ENCODE measurements at places on chromosomes 4 and X.

GRCh38 chrX:29295987-29296680 is 708.9 kb downstream of the IL1RAPL1 start:
- DNase-seq: no peak

GRCh38 chr4:168257768-168258167 is 60.8 kb downstream of the DDX60 start:
- no peak for DNase-seq

DNA sequence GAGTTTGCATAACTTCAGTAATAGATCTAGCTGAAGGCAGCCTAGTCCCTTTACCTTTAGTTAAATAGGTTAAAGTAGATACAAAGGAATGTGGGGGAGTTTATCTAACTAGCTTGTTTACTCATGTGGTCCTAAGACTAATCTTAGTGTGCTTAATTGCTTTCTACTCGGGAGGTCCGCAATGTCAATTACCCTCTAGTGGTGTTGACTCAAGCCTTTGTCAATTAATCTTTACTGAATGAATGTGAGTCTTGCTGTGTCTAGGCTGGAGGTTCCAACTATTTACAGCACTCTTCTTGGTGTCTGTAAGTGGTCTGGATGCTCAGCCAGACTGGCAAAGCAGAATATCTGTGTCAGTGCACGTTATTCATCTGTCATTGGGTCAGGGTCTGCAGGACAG is 17.9 kb upstream of the YTHDC1 start:
- DNase-seq: no peak

GRCh38 chr4:82425478-82425877 is 4.8 kb downstream of the HNRNPDL start:
- no peak for DNase-seq

DNA sequence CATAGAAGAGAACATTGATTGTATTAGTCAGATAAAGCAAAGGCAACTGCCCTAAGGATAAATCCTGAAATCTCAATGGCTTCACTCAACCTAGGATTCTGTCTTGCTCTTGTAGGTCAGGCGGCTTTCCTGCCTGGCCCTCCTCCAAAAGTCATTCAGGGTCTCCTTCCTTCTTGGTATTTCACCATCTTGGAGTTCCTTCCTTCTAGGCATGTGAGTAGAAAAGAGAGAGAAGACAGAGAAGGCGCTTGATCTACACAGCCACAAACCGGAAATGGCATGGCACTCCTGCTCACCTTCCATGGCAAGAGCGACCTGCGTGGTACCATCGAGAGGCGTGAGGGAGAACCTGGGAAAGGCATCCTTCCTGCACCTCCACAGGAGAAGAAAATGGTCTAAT is 45.3 kb upstream of the HELT start:
- DNase-seq: no peak

GRCh38 chr4:37860266-37860665 is 30.6 kb upstream of the TBC1D1 start:
- DNase-seq: no peak

DNA sequence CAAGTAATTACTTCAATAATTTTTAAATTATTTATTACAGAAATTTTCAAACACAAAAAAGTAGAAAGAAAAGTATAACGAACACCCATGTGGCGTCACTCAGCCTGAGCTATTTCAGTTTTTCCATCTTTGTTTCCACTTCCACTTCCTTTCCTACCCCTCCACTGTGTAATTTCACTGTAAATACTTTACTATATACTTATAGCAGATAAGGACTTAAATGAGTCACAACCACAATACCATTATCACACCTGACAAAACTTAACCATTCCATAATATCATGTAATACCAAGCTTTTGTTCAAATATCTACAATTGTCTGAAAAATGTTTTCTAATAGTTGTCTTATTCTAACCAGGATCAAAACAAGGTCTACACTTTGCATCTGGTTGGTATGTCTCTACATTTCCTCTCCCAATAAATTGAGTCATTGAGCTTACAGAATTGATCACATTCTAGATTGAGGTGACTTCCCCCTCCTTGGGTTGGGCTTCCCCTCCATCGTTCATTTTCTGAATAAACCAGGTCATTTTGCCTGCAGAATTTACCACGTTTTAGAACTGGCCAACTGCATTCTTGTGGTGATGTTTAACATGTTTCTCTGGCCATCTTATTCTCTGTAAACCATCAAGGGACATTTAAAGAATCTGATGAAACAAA is 48.7 kb downstream of the ATP10D start:
- no peak for DNase-seq

GRCh38 chr4:152488246-152488645 is 47.6 kb downstream of the FBXW7 start:
- DNase-seq: no peak

DNA sequence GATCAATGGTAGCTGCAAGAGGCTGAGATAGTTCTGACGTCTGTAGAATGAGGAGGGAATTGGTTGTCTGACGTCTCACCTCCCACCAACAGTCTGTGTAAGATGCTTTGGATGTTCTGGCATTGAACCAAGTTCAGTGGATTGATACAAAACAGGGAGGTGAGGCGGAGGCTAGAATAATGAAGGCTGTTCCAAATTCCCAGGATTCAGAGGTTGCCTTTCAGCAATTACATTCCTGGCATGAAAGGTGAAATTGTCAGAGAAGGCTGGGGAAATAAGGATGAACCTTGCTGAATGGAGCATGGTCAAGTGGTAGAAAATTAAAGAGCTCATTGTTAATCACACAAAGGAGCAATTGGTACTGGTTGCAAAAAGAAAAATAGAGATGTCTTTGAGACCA is 241.6 kb downstream of the FBXW7 start:
- no peak for DNase-seq

DNA sequence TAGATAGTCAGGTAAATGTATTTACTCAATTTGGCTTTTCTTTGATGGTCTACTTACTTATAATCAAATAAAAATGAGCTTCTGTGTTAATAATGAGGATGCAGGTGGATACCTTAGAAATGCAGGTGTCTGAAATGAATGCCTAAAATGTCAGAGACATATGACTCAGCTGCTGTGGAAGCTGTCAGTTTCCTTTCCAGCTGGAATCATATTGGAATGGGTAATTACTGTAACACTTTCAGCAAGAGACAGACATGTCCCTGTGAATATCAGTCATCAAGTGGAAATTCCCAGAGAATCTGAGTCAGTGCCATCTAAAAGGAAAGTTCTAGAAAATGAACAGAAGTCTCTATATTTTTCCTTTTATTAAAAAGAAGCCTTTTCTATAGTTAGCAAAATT is 783.0 kb upstream of the AADAT start:
- DNase-seq: no peak

GRCh38 chrX:151702026-151702714 is 6.9 kb downstream of the PRRG3 start:
- no peak for DNase-seq

DNA sequence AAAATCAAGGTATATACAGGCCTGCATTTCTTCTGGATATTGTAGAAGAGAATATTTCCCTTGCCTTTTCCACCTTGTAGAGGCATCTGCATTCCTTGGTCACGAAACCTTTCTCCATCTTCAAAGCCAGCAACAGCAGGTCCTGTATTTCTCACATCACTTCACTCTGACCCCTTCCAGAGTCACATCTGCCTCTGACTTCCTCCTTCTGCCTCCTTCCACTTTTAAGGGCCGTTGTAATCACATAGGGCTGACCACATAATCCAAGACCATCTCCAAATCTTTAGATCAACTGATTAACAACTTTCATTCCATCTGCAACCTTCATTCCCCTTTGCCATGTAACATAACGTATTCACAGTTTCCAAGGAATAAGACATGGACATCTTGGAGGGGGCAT is 38.3 kb upstream of the NDP start:
- no peak for DNase-seq

GRCh38 chrX:19956306-19956705 is 34.6 kb downstream of the BCLAF3 start:
- no peak for DNase-seq

DNA sequence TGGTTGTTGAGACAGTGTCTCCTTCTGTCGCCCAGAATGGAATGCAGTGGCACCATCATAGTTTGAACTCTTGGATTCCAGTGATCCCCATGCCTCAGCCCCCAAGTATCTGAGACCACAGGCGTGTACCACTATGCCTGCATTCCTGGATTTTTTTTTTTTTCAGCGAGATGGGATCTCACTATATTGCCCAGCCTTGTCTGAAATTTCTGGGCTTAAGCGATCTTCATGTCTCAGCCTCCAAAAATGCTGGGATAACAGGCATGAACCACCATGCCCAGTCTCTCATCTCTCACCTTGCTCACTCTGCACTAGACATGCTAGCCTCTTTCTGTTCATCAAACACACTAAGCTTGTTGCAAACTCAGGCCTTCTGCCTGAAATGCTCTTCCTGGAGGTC is 104.1 kb downstream of the UBE2K start:
- no peak for DNase-seq

DNA sequence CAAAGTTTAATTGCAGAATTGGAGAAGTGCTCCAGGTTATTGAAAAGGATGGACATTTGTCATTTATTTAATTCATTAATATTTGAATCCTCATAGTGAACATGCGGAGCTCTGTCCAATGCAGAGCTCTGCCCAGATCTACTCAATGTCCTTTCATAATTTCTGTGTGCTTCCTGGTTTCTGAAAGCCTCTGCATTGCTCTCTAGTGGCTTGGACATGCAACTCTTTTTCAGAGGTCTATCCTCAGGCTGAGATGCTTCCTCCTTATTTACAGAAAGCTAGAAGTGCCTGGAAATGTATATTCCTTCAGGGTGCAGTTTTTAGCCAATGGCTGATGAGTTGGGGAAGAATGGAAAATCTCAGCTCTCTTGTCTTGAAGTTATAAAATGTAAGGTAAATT is 786.1 kb upstream of the AADAT start:
- DNase-seq: no peak

- no peak for DNase-seq
Measured at GRCh38 chr4:7121174-7121573, 53.3 kb upstream of the GRPEL1 start.

- DNase-seq: no peak
Measured at GRCh38 chr4:38582445-38582844, 81.6 kb upstream of the KLF3 start.

DNA sequence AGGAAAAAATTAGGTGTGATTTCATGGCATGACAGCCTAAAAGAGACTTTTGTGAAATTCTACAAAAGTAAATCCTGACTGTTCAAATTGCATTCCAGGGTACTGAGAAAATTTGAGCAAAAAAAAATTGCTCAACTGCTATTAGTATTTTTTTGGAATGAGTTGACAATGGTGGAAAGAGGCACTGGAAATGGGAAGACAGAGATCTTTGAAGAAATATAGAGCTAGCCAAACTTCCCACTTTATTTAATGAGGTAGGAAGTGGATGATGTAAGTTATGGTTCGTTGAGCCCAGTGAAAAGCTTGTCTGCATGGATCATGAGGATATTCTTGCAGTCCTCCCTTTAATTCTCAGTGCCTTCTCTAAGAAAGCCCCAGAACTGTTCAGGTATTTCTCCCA is 183.8 kb downstream of the PTTG2 start:
- DNase-seq: no peak

GRCh38 chr4:1975880-1976279 is 32.9 kb downstream of the NELFA start:
- no peak for DNase-seq

GRCh38 chr4:83323136-83323535 is 11.5 kb downstream of the HPSE start:
- DNase-seq: no peak

DNA sequence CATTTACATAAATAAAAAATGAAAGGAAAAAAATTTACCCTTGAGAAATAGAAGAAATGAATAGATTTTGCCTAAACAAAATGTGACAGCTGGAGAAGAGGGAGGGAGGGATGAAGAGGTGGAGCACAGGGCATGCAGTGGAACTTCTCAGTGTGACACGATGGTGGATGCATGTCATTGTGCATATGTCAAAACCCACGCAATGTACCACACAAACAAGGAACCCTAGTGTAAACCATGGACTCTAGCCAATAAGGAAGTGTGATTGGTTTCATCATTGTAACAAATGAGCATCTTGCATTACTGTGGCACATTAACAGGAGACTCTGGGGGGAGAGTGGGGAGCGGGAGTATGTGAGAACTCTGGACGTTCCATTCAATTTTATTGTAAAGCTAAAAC is 58.6 kb downstream of the GATB start:
- DNase-seq: no peak

DNA sequence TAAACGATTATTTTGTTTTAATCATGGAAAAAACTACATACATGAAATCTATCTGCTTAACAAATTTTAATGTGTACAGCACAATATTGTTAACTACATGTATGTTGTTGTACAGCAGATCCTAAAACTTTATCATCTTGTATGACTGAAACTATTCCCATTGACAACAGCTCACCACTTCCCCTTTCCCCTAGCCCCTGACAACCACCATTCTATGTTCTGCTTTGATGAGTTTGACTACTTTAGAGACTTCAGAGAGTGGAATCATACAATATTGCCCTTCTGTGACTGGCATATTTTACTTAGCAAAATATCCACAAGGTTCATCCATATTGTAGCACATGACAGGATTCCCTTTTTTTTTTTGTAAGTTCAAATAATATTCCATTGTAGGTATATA is 185.9 kb downstream of the CFAP299 start:
- DNase-seq: no peak

GRCh38 chr4:2849267-2850152 is 5.9 kb downstream of the ADD1 start:
- DNase-seq: no peak

DNA sequence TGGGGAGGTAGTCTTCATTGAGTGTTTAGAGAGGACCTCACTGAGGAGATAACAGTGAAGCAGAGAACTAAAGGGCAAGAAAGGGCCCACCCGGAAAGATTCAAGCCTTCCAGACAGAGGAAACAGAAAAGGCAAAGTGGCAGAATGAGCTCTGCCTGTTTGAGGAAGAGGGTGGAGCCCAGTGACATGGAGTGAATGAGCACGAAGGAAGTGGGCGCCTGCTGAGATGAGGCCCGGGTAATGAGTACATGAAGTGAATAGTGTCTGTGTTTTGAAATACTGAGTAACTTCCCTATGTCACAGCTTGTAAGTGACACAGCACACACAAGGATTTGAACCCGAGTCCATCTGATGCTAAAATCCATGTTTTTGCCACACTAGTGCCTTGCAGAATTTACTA is 32.5 kb upstream of the TLR2 start:
- DNase-seq: no peak

DNA sequence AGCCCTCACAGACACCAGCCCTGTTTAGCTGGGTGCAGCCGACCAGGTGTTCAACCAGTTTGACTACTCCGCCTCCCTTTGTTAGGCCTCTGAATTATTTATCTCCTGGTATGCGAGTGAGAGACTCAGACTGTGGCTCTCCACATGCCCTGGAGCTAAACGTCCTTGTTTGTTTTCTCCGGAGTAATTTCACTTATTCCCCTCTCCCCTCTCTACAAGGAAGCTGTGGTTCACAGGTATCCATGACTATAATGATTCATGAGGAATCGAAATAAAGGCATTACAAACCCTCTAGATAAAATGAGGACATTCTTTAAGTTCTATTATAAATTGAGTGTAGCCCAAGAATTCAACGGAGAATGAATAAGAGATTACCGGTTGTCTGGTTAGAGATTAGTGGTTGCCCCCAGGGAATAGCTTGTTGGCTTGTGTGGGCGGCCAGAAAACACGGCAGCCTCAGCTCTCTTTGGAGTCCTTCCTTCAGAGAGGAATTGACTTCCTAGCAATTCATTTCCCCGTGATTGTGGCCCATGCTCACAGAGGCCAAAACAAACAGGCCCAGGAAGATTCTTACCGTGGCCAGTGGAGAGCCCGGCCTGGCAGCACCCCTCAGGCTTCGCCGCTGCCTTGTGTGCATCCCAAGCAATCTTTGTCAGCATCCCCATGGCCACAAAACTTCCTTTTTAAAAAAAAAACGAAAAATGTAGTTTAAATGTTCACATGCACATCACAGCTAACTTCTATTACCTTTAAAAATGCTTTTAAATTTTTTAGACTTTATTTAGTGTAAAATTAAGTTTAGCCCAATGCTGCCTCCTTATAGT is 60.2 kb upstream of the CBR4 start:
- no peak for DNase-seq

Data from cerebellar nuclear complex (tissue), 1 donor.